ENCODE measurements at places on chromosomes 5 and 9.

DNA sequence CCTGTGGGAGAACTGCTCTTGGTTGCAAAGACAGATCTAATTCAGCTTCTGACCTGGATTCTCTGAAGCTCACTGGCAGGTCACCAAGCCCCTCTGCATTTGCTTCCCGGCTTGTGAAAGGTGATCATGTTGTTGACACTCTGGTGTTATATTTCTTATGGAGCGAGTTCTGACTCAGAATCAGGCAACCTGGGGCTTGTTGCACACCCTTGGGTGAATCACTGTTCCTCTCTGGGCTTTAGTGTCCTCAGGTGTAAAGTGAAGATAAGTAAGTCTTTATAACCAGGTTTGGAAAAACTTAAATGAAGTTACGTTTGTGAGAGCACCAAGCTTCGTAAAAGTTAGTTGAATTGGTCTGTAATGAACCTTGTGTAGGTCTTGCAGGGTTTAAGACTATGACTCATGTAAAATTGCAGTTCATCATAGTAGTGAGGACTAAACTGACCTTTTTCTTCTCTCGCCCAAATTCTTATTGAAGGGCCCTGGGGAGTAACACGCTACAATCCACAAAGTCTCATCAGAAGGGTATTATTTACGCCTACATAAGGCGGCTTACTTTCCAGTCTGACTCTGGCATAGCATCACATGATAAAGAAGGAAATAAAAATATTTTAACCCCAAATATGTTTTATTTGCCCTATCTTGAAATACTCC is 218.6 kb downstream of the TMEM38B start:
- DNase-seq: no peak

DNA sequence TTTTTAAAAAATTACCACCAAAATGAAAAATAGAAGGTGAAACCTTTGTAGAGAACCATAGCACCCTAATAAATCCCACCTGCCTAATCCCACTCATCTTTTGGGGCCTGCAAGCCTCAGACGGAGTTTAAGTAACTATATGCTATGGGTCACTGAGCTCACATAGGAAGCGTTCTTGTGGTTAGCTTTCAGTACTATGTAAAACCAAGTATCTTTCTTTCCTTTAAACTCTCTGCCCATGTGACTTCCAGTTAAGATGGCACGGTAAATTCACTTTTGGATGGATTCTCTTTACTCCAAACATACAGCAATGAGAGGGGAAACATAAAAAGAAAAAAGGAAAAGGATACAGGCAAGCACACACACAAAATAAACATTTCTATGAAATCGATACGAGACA is 50.9 kb downstream of the FANCC start:
- no peak for DNase-seq

GRCh38 chr5:77841616-77842015 is 65.5 kb upstream of the TBCA start:
- no peak for DNase-seq

DNA sequence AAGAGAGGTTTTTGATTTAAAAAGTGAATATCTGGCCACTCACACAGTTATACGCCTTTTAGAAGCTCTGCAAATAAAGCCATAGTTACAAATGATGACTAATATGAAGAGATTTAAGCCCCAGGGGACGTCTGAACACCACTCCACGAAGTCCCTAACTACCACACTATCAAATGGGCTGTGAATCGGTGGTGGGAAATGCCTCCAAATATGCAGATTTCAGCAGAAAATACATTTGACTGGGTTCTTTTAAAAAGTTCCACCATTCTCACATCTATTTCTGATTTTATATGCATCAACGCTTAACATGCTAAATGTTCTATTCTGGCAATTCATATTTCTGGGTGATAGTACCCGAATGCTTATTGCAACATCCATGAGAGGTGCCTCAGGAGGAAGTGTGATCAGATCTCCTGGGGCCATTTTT is 22.5 kb downstream of the TICAM2 start:
- DNase-seq: no peak

- no peak for DNase-seq
These were observed 8.7 kb downstream of the NACC2 start for GRCh38 chr9:136086213-136086881.

DNA sequence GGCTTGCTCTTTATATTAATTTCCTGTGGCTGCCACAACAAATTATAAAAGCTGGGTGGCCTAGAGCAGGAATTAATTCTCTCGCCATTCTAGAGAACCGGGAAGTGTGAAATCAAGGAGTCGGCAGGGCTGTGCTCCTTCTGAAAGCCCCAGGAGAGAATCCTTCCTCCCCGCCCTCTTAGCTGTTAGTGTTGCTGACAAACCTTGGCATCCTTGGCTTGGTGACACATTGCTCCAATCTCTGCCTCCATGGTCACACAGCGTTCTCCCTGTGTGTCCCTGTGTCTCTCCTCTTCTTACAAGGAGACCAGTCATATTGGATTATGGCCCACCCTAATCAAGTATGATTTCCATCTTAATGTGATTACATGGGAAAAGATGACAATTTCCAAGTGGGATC is 55.9 kb upstream of the NEURL1B start:
- DNase-seq: no peak

- no peak for DNase-seq
These were observed 335.4 kb downstream of the NTRK2 start for GRCh38 chr9:85004818-85005413.

DNA sequence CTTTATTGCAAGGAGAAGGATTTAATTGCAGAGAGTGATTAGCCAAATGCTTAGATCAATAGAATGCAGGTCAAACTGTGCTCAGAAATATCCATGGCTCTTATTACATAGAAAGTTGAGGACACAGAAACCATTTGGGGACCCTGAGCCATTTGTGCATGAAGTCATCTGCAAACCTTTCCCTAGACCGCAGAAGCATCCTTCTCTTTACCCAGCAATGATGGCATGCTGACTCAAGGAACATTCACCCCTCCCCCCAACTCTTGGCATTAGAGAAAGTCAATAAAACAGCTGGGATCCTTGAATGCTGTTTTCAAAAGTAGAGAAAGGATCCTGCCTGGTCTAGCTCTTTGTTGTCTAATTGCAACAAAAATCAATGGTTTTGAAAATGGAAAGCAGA is 73.5 kb downstream of the PPP2R2B start:
- no peak for DNase-seq

DNA sequence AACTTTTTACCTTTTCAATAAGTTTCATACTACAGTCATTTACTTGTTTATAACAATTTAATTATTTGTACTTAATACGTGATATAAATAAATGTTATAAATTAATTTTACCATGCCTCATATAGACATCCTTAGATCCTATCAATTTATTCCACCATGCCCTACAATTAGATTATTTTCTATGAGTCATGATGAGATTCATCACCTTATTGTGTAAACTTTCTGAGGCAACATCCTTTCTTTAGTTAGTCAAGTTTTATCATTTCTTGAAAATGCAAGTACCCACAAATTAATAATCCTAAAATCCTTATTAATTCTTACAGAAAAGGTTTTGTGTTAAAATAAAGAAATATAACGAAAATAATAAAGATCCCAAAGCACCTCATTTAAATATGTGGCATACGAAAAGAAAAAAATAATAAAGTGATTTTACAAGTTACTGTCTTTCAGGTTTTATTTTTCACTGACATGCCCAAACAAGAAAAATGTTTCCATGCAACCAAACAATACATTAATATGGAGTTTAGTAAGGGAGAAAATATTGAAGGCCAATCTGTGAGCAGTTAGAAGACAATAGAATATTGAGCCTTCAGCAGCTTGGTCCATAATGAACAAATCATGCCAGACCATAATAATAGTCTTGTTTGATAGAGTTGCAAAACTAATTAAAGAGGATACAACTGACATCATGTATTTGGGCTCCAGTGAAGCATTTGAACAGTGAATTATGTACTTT is 188.7 kb upstream of the MRPS30 start:
- DNase-seq: no peak

- DNase-seq: peak; percentile 41
These were observed 1.9 kb downstream of the SPTAN1 start for GRCh38 chr9:128554155-128554862.

- DNase-seq: no peak
These were observed 360.0 kb upstream of the PIK3R1 start for GRCh38 chr5:67855523-67855922.

DNA sequence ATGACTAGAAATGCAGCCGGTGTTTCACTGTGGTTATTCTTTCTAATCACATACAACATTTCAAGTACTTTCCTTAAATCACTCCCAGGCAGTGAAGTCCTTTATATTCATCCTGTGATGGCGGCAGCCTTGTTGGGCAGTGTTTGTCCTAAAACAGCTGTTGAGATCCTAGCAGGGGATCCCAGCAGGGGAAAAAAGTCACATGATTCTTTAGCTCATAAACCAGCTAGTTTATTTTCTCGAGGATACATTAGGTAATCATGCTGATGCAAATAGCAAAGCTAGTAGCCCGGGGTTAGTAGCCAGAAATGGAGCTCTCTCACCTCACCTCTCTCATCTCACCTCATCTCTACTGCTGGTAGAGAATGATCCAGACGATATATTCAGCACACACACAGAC is 70.5 kb downstream of the FOXD1 start:
- DNase-seq: no peak

DNA sequence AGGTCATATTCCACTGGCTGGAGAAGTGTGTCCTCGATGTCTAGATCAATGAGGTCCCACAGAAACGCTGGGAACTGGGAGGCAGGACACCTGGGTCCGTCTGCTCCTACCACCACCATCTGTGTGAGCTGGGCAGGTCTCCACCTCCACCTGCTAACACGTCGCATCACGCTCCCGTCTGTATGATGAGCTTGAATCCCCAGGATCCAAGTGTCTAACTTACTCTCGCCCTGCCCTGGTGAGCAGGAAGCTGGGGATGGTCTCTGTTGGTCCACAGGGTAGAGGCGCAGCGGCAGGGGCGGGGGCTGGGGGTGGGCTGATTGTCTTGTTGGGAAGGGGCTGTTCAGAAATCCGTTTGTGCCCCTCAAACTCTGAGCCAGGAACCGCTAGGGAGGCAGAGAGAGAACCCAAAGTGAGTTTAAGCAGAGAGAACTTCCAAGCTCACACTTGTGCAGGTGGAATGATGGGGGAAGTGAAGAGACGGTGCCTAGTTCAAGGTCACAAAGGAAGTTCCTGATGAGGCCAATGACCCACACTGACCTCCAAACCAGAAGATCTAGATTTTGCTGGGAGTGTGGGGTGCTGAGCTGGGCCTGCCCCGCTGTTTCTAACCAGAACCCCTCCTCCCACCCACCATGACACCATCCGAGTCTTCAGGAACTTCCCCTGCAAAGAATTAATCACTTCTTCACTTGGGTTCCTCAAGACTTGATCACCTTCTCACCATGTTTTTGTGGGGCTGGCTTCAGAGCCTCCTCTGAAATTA is 21.1 kb downstream of the ORM2 start:
- no peak for DNase-seq

DNA sequence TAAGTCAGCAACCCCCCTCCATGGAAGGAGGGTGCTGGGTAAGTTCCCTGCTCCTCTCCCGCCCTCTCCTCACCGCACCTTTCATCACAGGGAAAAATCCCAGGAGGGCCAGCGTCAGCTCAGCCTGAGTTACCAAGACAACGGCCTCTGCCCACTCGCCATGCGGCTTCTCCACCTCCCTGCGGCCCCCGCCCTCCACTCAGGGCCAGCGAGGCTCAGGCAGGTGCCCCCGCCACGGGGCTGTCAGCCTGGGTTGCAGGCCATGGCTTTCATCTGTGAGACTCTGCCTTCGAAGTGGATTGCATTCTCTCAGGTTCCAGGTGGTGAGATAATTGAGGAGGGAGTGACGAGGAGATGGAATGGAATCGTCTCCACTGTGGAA is 27.2 kb upstream of the LAMC3 start:
- DNase-seq: no peak

GRCh38 chr5:1521671-1522600 is 1.8 kb downstream of the LPCAT1 start:
- DNase-seq: no peak

DNA sequence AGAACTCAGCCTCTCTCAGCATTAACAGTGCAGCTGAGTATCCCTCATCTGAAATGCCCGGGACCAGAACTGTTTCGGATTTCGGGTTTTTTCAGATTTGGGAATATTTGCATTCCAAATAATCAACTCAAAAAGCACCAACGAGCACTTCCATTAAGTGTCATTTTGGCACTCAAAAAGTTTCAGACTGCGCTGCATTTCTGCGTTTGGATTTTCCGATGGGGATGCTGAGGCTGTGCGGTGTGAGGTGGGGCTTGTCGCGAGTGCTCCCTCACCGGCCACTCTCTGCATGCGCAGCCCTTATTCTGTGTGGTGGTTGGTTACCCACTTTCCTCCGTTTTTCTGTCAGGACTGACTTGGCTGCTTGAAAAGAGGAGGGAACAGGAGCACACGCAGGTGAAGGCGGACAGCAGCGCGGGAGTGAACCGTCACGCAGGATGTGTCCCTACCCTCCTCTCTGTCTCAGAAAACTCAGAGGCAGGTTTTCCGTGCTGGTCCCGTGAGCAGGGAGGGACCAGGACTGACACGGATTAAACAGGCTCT is 8.4 kb downstream of the UBAC1 start:
- no peak for DNase-seq

DNA sequence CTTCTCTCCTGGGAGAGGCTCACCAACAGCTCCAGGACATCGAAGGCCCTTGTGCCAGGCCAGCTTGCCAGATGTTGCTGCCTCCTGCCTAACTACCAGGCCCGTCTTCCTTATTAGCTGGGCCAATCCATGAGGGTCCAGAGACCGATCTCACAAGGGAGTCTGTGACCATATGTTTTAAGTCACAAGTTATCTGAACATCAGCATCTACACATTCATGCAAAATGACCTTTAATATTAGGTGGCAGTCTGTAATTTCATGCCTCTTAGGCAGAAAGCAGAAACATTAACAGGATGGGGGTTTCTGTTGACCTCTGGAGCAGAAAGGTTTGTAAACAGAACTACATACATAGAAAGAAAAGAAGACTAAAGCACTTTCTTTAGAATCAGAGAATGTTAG is 75.1 kb upstream of the SLC25A51 start:
- DNase-seq: no peak

- DNase-seq: no peak
These were observed 15.1 kb downstream of the GSN start for GRCh38 chr9:121283080-121283398.

GRCh38 chr5:169997798-169998197 is 17.5 kb upstream of the INSYN2B start:
- no peak for DNase-seq

GRCh38 chr5:67052034-67052433 is 144.6 kb downstream of the CD180 start:
- no peak for DNase-seq

DNA sequence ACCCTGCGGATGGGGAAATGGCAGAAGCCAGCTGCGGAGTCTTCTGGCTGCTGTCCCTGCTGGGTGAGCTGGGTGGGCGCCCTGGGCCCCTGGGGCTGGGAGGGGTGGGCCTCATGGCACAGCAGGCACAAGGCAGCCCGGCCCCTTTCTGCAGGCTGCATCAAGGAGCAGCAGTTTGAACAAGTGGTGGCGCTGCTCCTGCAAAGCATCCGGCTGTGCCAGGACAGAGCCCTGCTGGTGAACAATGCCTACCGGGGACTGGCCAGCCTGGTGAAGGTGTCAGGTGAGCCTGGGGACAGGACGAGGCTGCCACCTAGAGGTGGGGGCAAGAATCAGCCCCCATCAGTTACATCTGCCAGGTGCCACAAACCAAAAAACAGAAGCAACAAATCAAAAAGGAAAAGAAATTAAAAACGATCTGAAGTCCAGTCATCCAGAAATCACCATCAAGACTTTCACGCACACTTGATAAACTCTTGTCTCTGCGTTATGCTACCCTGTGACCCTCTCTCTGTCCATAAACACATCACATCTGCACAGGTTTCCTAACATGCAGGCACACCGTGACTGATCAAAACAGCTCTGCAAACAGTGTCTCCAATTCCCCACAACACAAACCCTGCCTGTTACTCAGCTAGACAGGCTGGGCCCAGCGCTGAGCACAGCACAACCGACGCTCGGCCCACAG is 13.9 kb downstream of the REXO4 start:
- DNase-seq: peak; percentile 55

GRCh38 chr5:14036947-14037346 is 92.5 kb upstream of the DNAH5 start:
- DNase-seq: no peak

Measured in stimulated activated CD4-positive, alpha-beta T cell treated with anti-CD3 and anti-CD28 coated beads, Interleukin-1b, Interleukin-23, amount 100 ng/mL, for 48 hours (primary cell).